ENCODE measurements at places on chromosomes 7 and 10. TPM values are rescaled to one million over a fixed set of nuclear protein-coding genes. Genes with fewer than 3 reads are reported as not detected.

ZP3 gene
- polyA plus RNA-seq: 5.0 TPM

DNA sequence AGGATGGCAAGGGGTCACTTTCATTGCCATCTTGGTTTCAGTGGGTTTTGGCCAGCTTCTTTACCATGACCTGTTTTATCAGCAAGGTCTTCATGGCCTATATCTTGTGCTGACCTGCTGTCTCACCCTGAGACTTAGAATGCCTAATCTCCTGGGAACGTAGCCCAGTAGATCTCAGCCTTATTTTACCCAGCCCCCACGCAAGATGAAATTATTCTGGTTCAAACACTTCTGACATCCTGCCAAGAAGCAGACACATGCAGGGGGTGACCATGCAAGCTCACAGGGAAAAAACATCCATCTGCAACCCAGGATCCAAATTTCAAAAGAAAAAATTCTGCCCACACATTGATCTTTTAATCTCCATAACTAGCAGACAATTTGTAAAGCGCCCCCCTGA, 88.4 kb upstream of the EEPD1 start:
- DNase-seq: no peak

- DNase-seq: no peak
These were observed 31.9 kb upstream of the GPR26 start for GRCh38 chr10:123634221-123634620.

DNA sequence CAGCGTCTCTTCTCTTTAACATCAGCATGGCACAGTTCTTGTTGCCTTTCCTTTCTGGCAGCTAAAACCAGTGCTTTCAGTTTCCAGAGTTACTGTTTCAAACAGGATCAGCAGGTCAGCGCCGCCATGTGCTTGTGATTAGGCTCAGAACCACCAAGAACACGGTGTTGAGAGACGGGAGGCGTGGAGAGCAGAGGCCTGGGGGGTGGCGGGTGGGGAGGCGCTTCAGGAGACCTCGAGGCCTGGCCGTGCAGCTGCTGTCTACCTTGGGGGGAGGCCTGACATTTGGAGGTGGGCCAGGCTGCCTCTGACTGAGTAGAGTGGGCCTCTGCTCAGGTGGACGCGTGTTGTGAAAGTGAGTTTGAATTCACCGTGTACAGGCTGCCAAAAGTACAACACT, 22.0 kb downstream of the PFKFB3 start:
- DNase-seq: no peak

- no peak for DNase-seq
These were observed 6.8 kb downstream of the DLG5 start for GRCh38 chr10:77919713-77920108.

- no peak for DNase-seq
These were observed 20.0 kb upstream of the GPR146 start for GRCh38 chr7:1024331-1024841.

- DNase-seq: no peak
These were observed 3.9 kb upstream of the CUX1 start for GRCh38 chr7:101813402-101814019.

DNA sequence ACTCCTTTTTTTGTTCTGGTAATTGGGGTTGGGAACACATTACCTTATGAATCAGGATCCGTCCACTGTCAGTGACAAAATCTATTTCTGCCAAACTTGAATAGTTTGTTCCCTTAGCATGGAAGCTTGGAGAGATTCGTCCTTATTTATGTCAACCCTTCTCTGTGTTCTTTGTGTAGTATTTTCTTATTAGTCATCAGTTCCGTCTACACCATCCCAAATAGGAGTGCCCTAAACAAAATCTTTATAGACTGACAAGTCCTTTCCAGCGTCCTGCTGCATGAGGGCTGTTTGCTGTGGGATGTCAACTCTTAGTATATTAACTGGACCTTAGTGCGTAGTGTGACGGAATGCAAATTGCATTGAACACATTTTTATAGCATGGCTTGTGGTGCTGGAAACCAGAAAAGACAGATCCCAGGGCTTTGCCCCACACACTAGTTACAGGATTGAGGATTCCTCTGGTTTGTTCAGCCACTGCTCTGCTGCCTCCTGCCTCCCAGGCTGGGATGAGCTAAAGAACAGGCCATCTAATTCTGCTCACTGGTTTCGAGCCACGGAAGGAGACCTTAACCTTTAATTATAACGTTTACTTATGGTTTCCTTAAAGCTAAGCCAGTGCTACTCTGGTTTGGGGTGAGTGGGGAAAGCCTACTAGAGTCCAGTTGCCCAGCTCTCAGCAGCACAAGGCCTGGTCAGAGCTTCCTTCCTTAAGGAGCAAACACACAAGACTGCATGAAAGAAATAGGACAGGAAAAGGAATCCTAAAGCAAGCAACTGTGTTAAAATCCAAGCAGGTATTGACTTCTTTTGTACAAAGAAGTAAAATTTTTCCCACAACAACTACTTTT, 194.4 kb downstream of the CCSER2 start:
- no peak for DNase-seq

Measured in immature natural killer cell (primary cell).